ENCODE measurements at places on chromosomes 2 and 18.

- no peak for DNase-seq
Observed at GRCh38 chr2:212213191-212213590, 325.4 kb downstream of the ERBB4 start.

GRCh38 chr2:16476866-16477265 lies 188.8 kb downstream of the CYRIA start:
- no peak for DNase-seq

DNA sequence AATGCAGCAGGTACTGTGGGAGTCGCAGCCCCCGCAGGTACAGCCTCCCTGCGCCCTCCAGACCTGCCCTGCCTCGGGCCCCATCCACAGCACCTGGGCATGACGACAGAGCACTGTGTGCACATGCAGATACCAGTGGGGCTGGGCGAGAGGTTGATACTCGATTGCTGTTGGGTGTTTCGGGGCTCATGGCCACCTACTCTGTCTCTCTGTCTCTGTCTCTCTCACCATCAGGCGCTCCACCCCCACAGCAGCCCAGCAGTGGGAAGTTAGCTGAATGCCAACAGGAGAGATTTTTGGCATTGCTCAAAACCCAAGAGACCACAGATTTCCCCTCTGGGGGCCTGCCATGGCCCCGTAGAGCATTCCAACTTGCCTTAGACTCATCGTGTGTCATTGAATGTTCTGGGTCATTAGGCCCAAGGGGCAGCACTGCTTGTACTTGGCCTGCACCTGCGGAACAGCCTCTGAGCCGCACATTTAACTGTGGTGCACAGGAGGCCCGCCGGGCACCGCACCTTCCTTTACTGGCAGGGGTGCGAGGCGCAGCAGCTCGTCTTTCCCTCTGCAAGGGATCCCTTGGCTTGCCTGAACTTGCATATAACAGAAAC lies 18.8 kb downstream of the KCNIP3 start:
- DNase-seq = no peak

- no peak for DNase-seq
Observed at GRCh38 chr2:176514805-176515500, 245.7 kb downstream of the MTX2 start.

GRCh38 chr2:106857882-106858478 lies 28.0 kb downstream of the ST6GAL2 start:
- no peak for DNase-seq

Data from HuH-7.5 (cell line).